ENCODE measurements at places on chromosomes 3 and 15. TPM values are rescaled to one million over a fixed set of nuclear protein-coding genes. Genes with fewer than 3 reads are reported as not detected.

DNA sequence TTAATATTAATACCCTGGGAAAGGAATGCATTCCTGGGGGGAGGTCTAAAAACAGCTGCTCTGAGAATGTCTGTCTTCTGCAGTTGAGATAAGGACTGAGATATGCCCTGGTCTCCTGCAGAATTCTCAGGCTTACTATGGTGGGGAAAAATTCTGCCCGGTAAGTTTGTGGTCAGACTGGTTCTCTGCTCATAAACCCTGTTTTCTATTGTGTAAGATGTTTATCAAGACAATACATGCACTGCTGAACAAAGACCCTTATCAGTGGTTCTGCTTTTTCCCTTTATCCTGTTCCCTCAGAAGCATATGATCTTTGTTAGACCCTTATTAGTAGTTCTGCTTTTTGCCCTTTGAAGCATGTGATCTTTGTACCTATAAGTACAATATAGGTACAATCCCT is 494.6 kb downstream of the CNTN6 start:
- no peak for DNase-seq

GRCh38 chr15:29805043-29805707 is 17.1 kb downstream of the TJP1 start:
- peak; percentile 98 for DNase-seq

GRCh38 chr15:42102646-42103235 is 8.4 kb upstream of the PLA2G4D start:
- no peak for DNase-seq

- no peak for DNase-seq
Observed at GRCh38 chr15:49843725-49844124, 222.9 kb downstream of the DTWD1 start.

DNA sequence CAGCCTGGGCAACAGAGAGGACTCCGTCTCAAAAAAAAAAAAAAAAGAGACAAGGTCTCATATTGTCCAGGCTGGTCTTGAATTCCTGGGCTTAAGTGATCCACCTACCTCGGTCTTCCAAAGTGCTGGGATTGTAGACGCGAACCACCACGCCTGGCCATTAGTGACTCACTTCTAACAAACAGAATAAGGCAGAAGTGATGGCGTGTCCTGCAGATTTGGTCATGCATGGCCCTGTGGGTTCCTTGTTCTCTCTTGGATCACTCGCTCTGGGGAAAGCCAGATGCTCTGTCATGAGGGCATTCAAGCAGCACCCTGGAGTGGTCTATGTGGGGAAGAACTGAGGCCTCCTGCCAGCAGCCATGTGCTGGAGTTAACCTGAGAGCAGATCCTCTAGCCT is 27.4 kb upstream of the TJP1 start:
- DNase-seq: no peak

GRCh38 chr3:88410259-88410658 is 260.5 kb downstream of the C3orf38 start:
- no peak for DNase-seq

DNA sequence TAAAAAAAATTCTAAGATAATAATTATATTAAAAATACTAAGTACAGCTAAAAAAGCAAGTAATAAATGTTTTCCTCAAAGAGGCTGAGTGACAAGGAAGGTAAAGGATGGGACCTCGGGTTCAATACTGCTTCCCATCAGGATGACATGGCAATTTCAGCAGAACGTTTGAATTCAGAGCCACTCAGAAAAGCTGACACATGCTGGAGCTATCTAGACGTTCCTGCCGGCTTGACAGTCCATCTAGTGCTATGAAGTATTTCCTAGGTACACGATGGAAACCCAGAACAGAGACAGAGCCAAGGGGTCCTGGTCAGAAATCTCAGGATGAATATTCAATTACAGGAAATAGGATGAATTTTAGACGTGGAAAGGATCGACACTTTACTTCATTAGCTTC is 361.8 kb downstream of the FGF12 start:
- no peak for DNase-seq

GRCh38 chr15:67587331-67587730 is 44.8 kb downstream of the MAP2K5 start:
- no peak for DNase-seq

GRCh38 chr3:159913712-159914414 is 74.8 kb upstream of the IL12A start:
- DNase-seq: no peak

DNA sequence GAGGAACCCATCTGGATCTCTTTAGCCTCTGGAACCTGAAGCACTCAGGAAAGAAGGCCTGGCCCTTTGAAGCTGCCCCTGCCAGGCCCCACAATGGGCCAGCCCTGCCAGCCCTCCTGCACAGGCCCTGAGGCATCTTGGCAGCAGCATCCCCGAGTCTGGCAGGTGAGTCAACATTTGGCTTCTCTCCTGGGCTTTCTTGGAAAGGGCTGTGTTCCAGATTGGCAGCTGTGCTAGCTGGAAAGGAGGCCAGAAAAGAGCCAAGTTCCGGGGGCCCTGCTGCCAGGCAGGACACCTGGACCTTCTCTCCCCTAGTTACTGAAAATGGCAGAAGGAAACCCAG is 187.2 kb downstream of the SHQ1 start:
- DNase-seq: no peak

GRCh38 chr3:110246796-110247376 is 824.7 kb upstream of the NECTIN3 start:
- no peak for DNase-seq

DNA sequence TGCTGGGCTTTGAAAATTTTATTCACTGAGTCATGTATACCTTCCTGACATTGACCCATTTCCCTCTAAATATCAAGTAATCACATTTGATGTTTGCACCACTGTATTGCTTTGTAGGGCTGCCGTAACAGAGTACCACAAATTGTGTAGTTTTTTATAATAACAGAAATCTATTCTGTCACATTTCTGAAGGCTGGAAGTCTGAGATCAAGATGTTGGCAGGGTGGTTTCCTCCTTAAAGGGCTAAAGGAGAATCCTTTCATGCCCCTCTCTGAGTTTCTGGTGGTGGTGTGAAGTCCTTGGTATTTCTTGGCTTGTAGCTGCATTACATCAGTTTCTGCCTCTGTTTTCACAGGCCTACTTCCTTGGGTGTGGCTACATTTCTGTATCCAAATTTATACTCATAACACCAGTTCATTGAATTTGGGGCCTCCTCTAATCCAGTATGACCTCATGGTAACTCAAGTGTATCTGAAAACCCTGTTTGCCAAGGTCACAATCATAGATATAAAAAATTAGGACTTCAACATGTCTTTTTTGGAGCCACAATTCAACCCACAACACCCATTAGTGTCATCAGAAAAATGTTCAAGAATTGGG is 29.1 kb upstream of the ST6GAL1 start:
- DNase-seq: no peak

DNA sequence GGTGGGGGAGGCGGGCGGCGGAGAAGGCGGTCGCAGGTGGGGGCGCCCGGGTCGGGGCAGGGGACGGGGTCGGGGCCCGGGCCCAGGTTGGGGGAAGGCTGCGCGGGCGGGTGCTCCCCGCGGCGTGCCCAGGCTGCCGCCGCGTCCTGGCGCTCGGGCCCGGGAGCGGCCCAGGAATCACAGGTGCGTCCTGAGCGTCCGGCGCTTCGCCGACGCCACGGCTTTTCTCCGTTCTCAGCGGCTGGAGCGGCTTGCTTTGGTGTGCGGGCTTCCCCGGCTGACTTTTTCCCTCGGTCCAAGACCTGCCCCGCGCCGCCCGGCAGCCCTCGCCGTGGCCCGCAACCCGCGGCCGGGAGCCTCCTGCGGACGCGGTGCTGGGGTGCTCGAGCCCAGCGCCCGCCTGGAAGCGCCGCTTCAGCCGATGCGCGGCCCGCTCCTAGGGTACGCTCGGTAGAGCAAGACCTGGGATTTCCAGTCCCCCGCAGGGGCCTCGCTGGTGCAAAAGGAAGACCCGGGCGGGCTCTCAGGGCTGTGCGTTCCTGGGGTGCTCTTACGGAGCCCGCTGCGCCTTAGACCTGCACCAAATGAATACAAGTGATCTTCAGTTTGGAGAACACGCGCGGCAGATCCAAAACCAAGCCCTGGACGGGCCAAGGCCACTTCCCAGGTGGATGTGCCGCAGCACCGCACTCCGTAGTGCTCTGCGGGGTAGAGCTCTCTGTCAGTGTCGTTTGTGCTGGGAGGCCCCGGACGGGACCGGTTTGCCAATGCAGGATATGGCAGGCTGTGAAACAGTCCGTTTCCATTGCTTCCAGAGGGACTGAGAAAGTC is 639 bp downstream of the NIPA1 start:
- DNase-seq: peak; percentile 19

GRCh38 chr3:14548321-14548729 is 8.2 kb upstream of the GRIP2 start:
- peak; percentile 75 for DNase-seq

DNA sequence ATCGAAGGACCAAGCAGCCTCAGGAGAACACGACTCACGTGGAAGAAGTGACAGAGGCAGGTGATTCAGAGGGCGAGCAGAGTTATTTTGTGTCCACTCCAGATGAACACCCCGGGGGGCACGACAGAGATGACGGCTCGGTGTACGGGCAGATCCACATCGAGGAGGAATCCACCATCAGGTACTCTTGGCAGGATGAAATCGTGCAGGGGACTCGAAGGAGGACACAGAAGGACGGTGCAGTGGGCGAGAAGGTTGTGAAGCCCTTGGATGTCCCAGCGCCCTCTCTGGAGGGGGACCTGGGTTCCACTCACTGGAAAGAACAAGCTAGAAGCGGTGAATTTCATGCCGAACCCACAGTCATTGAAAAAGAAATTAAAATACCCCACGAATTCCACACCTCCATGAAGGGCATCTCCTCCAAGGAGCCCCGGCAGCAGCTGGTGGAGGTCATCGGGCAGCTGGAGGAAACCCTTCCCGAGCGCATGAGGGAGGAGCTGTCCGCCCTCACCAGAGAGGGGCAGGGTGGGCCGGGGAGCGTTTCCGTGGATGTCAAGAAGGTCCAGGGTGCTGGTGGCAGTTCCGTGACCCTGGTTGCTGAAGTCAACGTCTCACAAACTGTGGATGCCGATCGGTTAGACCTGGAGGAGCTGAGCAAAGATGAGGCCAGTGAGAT is 26.0 kb downstream of the SYNM start:
- DNase-seq: no peak

GRCh38 chr15:62706317-62706716 is 336.2 kb upstream of the TPM1 start:
- DNase-seq: peak; percentile 20

- DNase-seq: no peak
Observed at GRCh38 chr3:14640157-14640562, 11.4 kb upstream of the CCDC174 start.

DNA sequence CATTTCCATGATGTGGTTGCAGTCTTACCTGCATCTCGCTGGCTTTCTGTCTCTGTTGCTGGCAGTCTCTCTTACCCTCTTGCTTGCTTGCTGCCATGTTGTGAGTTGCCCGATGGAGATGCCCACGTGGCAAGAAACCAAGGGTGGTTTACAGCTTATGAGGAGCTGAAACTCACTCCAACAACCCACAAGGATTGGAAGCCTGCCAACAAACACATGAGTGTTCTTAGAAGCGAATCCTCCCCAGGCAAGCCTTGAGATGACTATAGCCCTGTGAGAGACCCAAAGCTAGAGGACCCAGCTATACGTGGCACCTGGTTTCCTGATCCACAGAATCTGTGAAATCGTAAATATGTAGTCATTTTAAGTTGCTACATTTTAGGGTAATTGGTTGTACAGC is 490.9 kb upstream of the ADAMTS9 start:
- DNase-seq: no peak

GRCh38 chr3:17632401-17633100 is 109.9 kb downstream of the TBC1D5 start:
- DNase-seq: no peak

DNA sequence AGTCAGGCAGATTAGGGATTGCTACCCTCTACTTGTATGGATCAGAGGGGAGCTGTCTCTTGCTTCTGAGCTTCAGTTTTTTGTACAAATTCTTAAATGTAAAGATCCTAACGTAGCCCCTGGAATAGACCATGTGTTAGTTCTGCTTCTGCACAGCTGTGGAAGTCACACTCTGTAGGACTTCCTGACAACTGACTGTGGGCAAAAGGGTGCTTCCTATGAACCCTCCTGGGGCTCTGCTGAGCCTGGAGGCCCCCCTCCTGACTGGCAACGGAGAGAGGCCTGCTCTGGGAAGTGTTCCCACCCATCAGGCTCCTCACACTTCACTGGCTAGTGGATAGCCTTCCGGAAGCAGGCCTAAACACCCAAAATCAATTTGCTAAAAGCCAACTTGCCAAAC is 131.0 kb downstream of the RPLP1 start:
- no peak for DNase-seq

DNA sequence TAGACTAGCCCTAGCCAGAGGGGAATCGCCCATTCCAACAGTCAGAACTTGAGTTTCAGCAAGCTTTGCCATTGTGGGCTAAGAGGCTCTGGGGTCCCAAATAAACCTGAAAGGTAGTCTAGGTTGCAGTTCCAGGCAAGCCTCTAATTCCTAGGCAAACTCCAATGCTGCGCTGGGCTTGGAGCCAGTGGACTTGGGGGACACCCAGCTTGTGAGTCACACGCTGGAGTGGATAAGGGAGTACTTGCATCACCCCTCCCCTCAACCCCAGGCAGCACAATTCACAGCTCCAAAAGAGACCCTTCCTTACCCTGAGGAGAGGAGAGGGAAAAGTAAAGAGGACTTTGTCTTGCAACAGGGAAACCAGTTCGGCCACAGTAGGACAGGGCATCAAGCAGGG is 105.2 kb upstream of the DPPA4 start:
- no peak for DNase-seq

Gene SLC15A2
- total RNA-seq: 44.6 TPM

Gene NRG4
- total RNA-seq: 4.8 TPM

Gene PLA2G4E
- total RNA-seq: not detected

Gene SLC9C1
- total RNA-seq: 0.28 TPM

Gene SKOR1
- 0.17 TPM for total RNA-seq

Gene MESP2
- not detected for total RNA-seq

Gene ZBED2
- total RNA-seq: 9.5 TPM

Gene TM6SF1
- total RNA-seq: 4.3 TPM

Gene FAM227B
- 6.1 TPM for total RNA-seq

Gene SLC2A2
- not detected for total RNA-seq

Gene CCR9
- not detected for total RNA-seq

Gene OXTR
- total RNA-seq: 3.5 TPM

Gene PRSS50
- total RNA-seq: 0.46 TPM

Gene RYK
- total RNA-seq: 35.8 TPM

Gene TAGLN3
- 2.6 TPM for total RNA-seq

Gene KCNMB2
- total RNA-seq: 12.2 TPM

Gene THBS1
- total RNA-seq: 477 TPM

Gene SLCO2A1
- total RNA-seq: 131 TPM

Gene ARHGAP11A
- total RNA-seq: 2.7 TPM

Gene UROC1
- total RNA-seq: 0.21 TPM

Gene GXYLT2
- 8.0 TPM for total RNA-seq

All from lung (tissue), 17 donors.